ENCODE measurements at places on chromosomes 3 and 15. TPM values are rescaled to one million over a fixed set of nuclear protein-coding genes. Genes with fewer than 3 reads are reported as not detected.

Gene HHLA2
- 33.8 TPM for polyA plus RNA-seq

Gene PPP1R14D
- 0.42 TPM for polyA plus RNA-seq

Gene NR1I2
- polyA plus RNA-seq = 0.49 TPM

Gene CKMT1B
- 2.6 TPM for polyA plus RNA-seq

Gene SNTN
- not detected for polyA plus RNA-seq

Measured in right renal cortex interstitium (tissue), 3 donors.